ENCODE measurements at places on chromosomes 1 and 21.
A peak's percentile ranks its signal among the peaks of the same experiment; 100 is the strongest.

- DNase-seq, result no peak
- peaks cover 3% of the 10 kb centered on the region for H3K27me3 ChIP-seq
- peaks cover 6% of the 10 kb centered on the region for H3K36me3 ChIP-seq
- H3K4me3 ChIP-seq, result peak overlapping the region; percentile 86
- H3K27ac ChIP-seq, result peak overlapping the region; percentile 83
These were observed 1.9 kb downstream of the ZBTB7B start for GRCh38 chr1:155004352-155005075.

GRCh38 chr21:38671773-38672172, 134.0 kb upstream of the ETS2 start:
- H3K4me1 ChIP-seq, result no peaks in the 10 kb centered on the region
- no peak overlapping the region for H3K4me3 ChIP-seq
- H3K36me3 ChIP-seq, result no peaks in the 10 kb centered on the region
- peaks cover 13% of the 10 kb centered on the region for H3K27me3 ChIP-seq
- no peak for DNase-seq

- H3K4me3 ChIP-seq, result no peak overlapping the region
- H3K4me1 ChIP-seq, result no peaks in the 10 kb centered on the region
- no peaks in the 10 kb centered on the region for H3K27me3 ChIP-seq
- DNase-seq, result no peak
- no peaks in the 10 kb centered on the region for H3K36me3 ChIP-seq
These were observed 160.3 kb upstream of the ESRRG start for GRCh38 chr1:216883518-216883917.

DNA sequence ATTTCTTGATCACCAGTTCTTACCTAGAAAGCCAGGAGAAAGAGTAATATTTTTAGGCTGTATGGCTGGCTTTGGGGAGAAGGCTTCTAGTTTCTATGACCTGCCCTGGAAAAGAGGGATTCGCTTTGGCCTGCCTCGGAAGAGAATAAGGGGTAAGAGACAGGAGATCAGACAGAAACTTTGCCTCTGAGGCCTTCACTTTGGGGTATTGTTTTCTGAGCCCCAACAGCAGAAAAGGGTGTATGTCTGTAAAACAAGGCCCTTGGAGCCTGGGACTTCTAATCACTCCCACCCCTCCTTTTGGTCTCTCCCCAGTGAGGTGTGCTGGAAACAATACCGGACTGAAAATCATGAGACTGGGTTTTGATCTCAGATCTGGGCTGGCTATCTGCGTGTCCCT, 5.1 kb downstream of the SLC45A3 start:
- no peaks in the 10 kb centered on the region for H3K36me3 ChIP-seq
- DNase-seq, result no peak
- peaks cover 7% of the 10 kb centered on the region for H3K4me1 ChIP-seq
- H3K4me3 ChIP-seq, result no peak overlapping the region
- peaks cover 9% of the 10 kb centered on the region for H3K27me3 ChIP-seq

- H3K4me3 ChIP-seq, result no peak overlapping the region
- no peak overlapping the region for H3K27ac ChIP-seq
- H3K27me3 ChIP-seq, result no peaks in the 10 kb centered on the region
- no peaks in the 10 kb centered on the region for H3K36me3 ChIP-seq
- DNase-seq, result peak; percentile 55
These were observed 24.9 kb upstream of the TMEM52 start for GRCh38 chr1:1943834-1944570.

DNA sequence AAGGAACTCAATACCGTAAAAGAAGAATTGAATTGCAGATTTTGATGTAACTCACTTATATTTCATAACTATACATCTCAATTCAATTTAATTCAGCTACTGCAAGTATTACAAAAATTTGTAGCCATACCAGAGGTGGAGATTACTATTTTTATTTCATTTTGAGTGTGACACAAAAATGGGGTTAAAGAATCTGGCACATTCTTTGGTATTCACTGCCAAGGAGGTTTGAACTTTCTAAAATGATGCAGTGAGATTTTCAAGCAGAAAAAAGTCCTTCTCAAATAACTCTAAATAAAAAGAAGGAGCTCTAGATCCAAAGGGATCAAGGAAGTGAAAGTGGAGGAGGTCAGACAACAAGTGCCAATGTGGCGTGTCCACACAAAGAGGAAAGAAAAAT, 569.0 kb downstream of the DPYD start:
- no peak overlapping the region for H3K4me3 ChIP-seq
- peaks cover 4% of the 10 kb centered on the region for H3K4me1 ChIP-seq
- DNase-seq, result no peak

DNA sequence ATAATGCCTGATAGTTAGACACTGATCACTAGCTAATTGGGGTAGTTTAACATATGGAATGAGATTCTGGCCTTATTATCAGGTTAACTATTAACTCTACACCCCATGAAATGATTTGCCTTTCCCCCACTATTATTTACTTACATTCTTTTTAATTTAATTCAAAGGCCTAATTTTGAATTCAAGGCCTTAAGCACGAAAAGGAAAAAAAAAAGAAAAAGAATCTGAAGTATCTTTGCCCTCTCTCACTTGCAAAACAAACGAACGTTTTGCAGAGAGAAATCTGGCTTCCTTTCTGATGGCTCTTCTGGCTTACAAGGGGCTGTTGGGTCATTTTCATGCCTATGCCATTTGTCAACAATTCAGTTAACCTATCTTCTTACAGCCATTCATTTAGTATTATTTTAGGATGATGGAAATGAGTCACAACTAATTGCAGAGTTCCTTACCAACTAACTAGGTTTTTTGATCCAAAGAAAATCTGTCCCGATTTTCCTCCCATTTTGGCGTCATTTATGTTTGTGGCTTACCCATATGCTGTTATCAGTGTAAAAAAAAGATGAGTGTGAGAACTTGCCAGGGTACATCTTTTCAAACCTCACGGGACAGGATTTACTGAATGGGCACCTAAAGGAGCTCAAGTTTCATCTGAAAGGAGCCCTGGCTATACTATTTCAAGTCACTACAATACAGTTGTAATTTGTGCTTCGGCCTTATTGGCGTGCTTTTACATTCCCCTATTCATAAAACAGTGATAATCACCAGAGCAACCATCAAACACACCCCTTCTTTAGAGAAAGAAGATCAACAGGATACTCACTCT, 1.9 kb upstream of the ERRFI1 start:
- H3K4me1 ChIP-seq, result peaks cover 11% of the 10 kb centered on the region
- H3K36me3 ChIP-seq, result no peaks in the 10 kb centered on the region
- H3K27ac ChIP-seq, result no peak overlapping the region
- no peak for DNase-seq
- H3K4me3 ChIP-seq, result no peak overlapping the region
- peaks cover 36% of the 10 kb centered on the region for H3K27me3 ChIP-seq

GRCh38 chr1:239436286-239436685, 49.9 kb downstream of the CHRM3 start:
- no peak for DNase-seq
- no peak overlapping the region for H3K4me3 ChIP-seq
- H3K36me3 ChIP-seq, result no peaks in the 10 kb centered on the region
- no peak overlapping the region for H3K27ac ChIP-seq
- H3K27me3 ChIP-seq, result peaks cover 4% of the 10 kb centered on the region
- H3K4me1 ChIP-seq, result no peaks in the 10 kb centered on the region

Data from activated naive CD8-positive, alpha-beta T cell treated with anti-CD3 and anti-CD28 coated beads for 36 hours (primary cell).